Endothelial cell of umbilical vein (primary cell): ENCODE measurements at places on chromosomes 5 and 9.

- no peak for DNase-seq
These were observed 129.5 kb upstream of the RAPGEF1 start for GRCh38 chr9:131869348-131869747.

DNA sequence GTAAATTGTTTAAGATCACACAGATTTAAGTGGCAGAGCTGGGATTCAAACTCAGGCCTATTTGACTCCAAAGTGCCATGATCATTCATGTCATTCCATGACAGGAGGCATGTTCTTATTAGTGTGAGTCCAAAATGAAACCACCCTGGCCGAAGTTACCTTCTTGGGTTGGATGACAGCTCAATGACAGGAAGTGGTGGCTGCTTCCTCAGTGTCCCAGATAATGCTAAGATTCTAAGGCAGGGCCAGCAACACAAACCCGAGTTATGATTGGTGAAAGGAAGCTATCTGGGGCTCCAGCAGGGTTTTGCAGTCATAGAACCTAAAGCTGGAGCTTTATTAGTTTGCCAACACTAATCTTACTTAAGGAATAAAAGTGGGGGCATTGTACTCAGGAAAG, 340.4 kb downstream of the SLIT3 start:
- DNase-seq: no peak

DNA sequence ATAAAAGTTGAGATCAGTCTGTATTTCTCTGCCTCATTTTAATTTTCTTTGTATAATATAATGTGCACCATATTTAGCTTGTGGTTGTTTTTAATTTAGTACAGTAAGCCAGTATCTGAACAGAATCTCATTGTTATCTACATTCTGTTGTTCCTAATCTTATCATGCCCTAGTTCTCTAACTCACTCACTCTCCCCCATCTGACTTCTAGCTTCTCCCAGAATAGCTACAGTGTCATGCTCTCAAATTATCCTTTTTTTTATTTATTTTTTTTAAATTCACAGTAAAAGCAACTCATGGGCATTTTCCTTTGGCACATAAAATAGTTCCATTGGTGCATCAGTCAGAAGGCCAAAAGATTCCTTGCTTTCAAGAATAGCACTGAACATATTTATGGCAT, 156.6 kb downstream of the TRPM3 start:
- no peak for DNase-seq

DNA sequence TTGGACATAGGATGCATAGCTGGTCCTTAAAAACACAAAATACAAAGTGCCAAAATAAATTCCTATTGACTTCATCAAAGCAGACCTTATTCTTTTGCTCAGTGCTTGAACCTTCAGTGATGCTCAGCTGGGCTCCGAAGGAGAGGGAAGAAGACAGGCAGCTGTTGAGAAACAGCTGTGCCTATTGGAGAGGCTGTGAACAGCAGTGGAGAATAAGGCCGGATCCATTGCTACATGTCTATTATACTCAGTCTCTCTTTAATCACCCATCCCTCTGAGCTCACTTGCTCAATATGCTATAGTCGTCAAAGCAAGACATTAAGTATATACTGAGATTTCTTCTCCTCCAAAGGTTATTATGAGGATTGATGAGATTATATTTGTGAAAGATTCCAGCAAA, 174.4 kb downstream of the CHSY3 start:
- DNase-seq: no peak

DNA sequence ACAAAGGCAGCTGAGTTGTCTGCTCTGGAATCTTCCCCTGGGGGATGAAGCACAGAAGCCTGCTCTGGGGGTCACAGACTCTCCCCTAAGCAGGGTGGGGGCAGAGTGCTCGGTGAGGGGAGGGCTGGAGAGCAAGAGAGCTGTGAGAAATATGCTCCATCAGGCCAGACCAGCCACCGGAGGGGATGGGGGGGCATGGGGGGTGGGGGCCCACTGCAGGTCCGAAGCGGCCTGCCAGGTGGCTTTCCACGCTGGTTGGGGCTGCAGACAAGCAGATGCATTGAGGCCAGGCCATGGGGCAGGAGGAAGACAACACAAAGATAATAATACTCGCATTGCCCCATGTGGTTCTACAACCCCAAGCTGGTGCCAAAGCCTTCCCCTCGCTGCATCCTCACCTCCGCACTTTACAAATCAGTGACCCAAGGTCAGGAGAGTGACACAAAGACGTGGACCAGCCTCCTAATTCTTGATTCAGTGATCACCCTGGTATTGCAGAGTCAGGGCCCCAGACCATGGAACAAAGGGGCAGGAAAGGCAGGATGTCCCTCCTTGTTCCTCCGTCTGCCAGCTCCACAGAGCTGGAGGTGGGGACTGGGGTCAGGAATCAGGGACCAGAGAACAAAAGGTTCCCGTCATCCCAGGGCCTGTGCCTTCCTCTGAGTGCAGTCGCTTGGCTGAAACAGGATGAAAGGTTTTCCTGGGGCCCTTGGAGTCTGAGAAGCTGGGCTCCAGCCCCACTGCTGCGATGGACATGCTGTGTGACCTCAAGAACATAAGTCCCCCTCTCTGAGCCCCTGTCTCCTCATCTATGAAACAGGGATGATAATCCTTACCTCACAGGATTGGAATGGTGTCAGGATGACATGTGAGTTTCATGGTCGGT, 37.2 kb upstream of the GABRP start:
- peak; percentile 18 for DNase-seq

GRCh38 chr9:93662952-93663572, 86.7 kb downstream of the PHF2 start:
- no peak for DNase-seq

- no peak for DNase-seq
These were observed 68.9 kb upstream of the LPAR1 start for GRCh38 chr9:111107141-111107540.
